NCI-H2081 (cell line): ENCODE measurements at places on chromosomes 4 and X.

DNA sequence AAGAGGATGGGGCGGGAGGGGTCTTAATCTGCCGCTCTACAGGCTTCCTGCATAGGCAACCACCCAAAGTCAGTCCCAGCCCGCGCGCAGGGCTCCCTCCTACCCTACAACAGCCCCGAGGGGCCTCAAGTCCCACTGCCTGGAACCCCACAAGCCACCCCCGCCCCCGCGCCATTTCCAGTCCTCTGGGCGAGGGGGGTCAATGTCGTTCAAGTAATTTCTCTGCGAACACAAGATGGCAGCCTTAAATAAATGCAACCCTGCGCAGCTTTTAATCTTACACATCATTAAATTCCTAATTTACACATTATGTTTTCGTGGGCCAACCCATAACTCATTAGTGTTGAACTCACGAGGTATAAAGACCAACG, 92.9 kb downstream of the BCOR start:
- no peak for DNase-seq

DNA sequence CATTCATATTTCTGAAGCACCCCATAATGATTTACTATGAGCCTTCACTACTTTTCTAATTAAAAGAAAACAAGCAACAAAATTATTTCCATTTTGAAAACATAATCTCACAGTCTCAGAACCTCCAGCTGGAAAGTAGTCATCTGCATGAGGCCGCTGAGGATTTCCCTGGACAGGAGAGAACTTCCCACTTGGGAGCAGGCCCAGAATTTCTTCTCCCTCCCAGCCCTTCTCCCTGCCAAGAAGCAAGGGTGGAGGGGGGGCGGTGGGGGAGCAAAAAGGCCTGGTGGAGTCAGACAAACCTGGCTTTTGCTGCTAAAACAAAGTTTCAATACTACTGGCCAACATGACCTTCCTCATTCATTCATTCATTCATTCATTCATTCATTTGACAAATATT, 167.3 kb downstream of the PJA1 start:
- no peak for DNase-seq

GRCh38 chr4:90824266-90825150, 697.3 kb downstream of the CCSER1 start:
- no peak for DNase-seq

DNA sequence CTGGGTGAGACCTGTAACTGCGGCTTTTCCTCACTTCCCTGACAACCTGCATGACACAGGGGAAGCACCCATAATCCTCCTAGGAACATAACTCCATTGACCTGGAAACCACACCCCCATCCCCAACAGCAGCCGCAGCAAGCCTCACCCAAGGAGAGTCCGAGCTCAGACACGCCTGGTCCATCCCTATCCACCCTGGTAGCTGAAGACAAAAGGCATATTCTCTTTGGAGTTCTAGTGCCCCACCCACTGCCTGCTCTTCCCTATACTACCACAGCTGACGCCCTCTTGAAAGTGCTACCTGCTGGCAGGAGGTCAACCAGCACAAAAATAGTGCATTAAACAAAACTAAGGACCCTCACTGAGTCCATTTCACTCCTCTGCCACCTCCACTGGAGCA, 1080.9 kb upstream of the IGFBP7 start:
- no peak for DNase-seq

DNA sequence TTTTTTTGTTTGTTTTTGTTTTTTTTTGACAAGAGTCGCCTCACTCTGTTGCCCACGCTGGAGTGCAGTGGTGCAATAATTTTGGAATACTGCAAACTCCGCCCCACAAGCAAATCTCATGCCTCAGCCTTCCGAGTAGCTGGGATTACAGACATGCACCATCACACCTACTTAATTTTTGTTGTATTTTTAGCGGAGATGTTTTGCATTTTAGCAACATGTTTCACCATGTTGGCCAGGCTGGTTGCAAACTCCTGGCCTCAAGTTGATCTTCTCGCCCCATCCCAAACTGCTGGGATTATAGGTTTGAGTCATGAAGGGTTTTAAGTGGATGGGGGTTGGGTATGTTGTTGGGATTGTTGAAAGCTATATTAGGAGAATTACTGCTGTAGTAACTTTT, 270.9 kb upstream of the LCORL start:
- no peak for DNase-seq

GRCh38 chr4:102259081-102259480, 86.2 kb downstream of the SLC39A8 start:
- no peak for DNase-seq

DNA sequence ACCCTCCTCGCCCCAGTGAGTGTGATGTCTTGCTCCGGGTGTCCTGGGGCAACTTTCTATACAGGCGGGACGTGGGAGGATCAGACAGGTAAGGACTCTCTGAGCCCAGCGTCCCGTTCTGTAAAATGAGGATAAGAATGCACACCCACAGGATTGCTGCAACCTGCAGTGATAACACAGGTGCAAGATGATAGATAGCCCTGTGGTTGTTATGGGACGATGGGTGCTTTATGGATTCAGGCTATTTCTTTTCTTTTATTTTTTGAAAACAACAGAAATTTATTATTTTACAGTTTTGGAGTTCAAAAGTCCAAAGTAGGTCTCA, 28.6 kb downstream of the BEX3 start:
- no peak for DNase-seq

- DNase-seq: no peak
Measured at GRCh38 chrX:30865015-30865414, 24.0 kb downstream of the TAB3 start.

DNA sequence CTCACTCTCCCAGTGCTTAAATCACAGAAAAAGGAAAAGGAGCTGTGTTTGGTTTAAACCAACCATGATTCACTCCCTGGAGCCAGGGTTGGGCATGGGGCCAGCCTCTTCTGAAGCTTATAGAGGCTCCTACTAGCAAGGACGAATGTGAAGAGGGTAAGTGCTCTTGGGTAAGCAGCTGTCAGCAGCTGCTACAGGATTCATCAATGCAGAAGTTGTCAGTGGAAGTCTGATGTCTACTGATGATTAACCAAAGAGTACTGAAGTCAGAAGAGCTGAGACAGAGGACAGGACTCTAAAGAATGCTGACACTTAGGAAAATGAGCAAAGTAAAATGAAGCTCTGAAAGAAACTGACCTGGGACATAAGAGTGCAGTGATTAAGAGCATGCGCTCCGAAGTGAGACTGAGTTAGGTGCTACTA, 32.7 kb upstream of the JADE1 start:
- DNase-seq: no peak

GRCh38 chrX:68934922-68935321, 106.1 kb downstream of the EFNB1 start:
- no peak for DNase-seq

DNA sequence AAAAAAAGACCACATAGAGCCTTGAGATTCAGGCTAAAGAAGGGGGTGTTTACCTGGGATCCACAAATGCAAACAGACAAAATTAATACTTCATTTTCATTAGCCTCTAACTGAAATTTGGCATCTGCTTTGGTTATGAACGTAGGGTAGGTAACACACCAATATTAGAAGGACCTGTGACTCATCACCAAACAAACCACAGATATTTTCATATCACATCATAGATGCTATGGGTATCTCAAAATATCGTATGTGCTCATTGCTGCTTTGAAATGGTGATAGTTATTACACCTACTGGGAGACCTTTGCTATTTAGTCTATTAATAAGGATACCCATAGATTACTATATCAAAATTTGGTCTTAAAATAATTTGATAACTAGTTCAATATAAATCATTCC, 180.6 kb upstream of the MAP3K15 start:
- no peak for DNase-seq

DNA sequence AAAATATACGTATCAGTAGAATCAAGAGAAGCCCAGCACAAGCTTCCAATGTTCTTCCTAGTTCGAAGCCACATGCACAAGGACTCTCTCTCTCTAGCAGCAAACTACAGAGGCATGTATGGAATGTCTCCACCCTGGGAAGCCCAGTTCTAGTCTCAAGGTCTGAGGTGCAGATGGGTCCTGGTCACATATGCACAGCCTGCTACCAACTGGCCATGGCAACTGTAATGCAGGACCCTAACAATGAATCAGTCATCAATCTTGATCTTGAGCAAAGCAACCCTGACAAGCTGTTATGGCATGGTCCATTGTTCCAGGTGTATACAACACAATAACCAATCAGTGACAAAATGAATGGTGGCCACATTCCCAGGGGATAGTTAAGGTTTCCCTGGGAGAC, 55.8 kb downstream of the MBNL3 start:
- DNase-seq: peak; percentile 18

DNA sequence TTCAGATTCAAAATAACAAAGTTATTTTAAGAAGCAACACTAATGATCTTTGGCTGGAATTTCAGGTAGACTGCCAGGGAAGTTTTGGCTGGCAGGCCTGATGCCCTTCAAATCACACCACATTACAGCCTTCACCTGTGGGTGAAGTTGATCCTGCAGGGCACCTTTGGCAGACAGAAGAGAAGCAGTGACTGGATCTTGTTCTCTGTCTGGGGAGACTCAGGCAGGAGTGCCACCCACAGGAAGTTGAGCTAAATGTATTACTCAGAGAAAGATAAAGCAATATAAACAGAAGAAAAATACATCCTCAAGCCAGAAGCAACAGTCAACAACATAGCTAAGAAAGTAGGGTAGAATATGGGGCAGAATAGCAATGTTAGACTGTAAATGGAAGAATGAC, 12.8 kb upstream of the CFAP299 start:
- DNase-seq: peak; percentile 34

GRCh38 chrX:124440695-124441094, 94.3 kb downstream of the SH2D1A start:
- no peak for DNase-seq

- no peak for DNase-seq
Measured at GRCh38 chrX:2301901-2302300, 198.9 kb downstream of the DHRSX start.

GRCh38 chrX:122119361-122119760, 1064.7 kb upstream of the GRIA3 start:
- DNase-seq: no peak

DNA sequence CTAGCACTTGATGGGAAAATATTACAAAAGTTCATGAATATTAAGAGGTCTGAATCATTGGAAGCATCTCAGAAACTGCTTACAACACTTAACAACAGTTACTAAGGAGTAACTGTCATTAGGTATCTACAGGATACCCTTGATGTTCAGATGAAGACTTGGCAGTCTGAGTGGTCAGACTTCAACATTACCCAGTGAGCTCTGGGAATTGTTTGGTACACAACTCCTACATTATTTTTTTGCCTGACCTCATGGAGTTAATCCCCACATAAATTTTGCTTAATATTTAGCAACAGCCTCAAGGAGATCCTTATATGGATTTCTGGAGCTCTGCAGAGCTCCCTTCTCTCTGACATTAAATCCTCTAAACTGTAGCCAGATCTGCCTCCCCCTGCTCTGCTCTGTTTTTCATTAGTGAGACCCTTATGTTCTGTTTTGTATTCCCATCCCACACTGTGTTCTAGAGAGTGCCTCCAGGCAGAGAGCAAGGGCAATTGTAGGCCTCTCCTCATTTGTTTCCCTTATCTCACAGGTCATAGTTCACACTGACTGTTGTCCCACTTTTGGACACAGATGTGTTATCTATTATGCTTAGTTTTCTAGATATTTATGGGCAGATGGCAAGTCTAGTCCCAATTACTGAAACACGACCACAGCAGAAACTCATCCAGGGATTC, 368.8 kb downstream of the GASK1B start:
- DNase-seq: no peak

DNA sequence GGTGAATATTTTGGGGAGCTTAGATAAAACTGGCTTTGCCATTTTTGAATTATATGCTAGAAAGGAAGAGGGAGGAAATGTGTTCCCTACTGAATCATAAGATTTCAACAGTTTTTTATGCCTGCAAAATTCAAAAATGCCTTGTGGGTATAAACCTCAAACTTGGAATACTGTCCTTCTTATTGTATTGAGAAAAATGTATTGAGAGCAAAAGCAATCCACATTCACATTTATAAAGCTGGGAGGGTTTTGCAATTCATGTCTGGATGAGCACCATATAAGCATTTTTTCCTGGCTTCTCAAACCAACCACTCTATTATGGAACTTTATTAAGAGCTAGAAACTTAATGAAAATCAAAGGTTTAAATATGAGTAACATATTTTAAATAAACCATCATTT, 289.8 kb downstream of the PCDH7 start:
- no peak for DNase-seq

- DNase-seq: no peak
Measured at GRCh38 chrX:51866210-51866609, 27.2 kb upstream of the MAGED1 start.

- DNase-seq: no peak
Measured at GRCh38 chr4:161546902-161547301, 616.9 kb downstream of the FSTL5 start.

DNA sequence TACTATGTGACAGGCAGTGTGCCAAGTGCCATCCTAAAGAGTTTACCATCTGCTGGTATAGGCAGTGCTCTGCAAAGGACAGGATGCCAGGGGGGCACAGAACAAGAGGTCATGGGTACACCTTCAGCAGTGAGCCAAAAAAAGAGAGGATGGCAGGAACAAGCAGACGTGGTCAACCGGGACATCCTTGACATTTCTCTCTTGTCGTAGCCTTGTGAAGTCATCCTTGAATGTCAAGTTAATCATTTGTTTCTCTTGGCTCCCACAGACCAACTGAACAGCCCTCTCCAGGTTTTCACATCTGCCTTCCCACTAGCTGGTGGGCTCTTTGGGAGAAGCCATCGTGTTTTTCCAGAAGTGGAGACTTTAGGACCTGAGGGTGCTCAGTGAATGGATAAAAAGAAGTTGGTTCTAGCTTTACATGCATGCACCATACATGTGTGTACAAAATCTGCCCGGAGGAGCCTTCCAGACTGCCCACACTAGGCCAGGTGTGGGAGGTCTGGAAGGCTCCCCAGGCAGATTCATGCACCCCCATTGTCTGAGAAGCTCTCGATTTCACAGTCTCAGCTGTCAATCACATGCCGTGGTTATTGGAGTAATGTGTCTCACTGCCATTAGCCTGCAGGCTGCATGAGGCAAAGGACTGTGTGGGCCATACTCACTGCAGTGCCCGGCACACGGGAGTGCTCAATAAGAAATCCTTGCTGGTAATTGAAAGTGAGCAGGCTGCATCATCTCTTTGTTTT, 16.4 kb downstream of the PNMA6F start:
- no peak for DNase-seq

DNA sequence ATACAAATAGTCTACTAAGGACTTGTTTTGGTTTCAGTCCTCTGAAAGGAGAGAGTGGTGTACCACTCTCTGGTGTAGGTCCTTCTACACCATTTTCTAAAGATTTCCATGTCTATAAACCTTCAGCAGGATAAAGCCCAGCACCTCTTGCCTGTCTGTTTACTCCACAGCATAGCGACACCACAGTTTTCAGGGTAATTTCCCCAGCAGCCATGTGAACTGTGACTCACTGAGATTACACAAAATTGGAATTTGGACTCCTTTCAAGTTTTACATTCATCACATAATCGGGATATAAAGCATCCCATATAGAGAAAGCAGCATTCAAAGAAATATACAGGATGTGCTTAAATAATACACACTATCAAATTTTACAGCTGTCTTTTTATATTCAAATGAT, 229.6 kb downstream of the PRDM5 start:
- peak; percentile 38 for DNase-seq

GRCh38 chr4:14386196-14386595, 616.1 kb upstream of the CPEB2 start:
- DNase-seq: no peak

- DNase-seq: no peak
Measured at GRCh38 chrX:22397566-22397965, 124.9 kb downstream of the CBLL2 start.

- no peak for DNase-seq
Measured at GRCh38 chr4:83618431-83618830, 82.5 kb downstream of the GPAT3 start.

GRCh38 chr4:121150003-121150402, 14.1 kb downstream of the TNIP3 start:
- DNase-seq: no peak
